ENCODE measurements at places on chromosomes 5 and 9.
A peak's percentile ranks its signal among the peaks of the same experiment; 100 is the strongest.

- peak; percentile 88 for DNase-seq
These were observed 17.6 kb upstream of the LCP2 start for GRCh38 chr5:170315154-170315553.

- no peak for DNase-seq
These were observed 5.2 kb downstream of the IL13 start for GRCh38 chr5:132662925-132663770.

- no peak for DNase-seq
These were observed 163.6 kb upstream of the GRIN3A start for GRCh38 chr9:101902051-101902450.

DNA sequence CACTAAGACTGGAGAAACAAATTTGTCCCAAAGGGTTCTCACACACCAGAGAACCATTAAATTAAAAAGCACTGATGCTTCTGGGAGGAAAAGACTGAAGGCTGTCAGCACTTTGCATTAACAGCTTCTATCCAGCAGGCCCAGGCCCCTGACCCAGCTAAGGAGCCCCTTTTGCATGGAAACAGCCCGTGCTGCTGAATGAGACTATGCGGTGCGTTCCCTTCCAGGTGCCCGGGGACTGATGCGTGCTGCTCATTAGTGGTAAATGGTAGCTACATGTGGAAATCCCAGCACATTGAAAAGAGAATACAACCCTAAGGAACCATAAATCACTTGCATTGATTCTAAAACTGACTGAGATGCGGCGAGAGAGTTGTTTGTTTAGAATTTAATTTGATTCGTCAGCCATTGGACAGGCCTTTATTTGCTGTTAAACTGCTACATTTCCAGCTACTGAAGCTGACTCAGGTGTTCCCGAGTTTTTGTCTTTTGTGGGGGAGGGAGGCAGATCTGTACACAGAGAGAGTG is 351.0 kb upstream of the SLC24A2 start:
- DNase-seq: no peak

GRCh38 chr5:169764018-169764378 is 126.9 kb downstream of the DOCK2 start:
- DNase-seq: no peak

- DNase-seq: no peak
These were observed 576.5 kb downstream of the TLE1 start for GRCh38 chr9:81112627-81113452.

DNA sequence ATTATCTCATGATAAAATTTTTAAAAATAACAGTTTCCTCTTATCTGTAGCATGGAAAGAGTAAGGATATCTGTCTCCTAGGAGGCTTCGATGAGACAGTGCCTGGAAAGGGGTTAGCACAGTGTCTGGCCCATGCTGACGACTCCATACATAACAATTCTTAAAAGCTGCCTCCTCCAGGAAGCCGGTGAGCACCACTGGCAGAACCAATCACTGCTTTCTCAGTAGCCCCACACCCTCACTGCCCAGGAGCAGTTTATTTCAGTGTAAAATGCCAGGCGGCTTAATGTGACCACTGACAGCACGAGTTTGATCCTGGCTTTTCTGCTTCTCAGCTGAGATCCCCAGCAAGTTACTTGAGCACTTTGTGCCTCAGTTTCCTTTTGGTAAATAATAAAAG is 1.2 kb upstream of the NIPAL4 start:
- DNase-seq: no peak

DNA sequence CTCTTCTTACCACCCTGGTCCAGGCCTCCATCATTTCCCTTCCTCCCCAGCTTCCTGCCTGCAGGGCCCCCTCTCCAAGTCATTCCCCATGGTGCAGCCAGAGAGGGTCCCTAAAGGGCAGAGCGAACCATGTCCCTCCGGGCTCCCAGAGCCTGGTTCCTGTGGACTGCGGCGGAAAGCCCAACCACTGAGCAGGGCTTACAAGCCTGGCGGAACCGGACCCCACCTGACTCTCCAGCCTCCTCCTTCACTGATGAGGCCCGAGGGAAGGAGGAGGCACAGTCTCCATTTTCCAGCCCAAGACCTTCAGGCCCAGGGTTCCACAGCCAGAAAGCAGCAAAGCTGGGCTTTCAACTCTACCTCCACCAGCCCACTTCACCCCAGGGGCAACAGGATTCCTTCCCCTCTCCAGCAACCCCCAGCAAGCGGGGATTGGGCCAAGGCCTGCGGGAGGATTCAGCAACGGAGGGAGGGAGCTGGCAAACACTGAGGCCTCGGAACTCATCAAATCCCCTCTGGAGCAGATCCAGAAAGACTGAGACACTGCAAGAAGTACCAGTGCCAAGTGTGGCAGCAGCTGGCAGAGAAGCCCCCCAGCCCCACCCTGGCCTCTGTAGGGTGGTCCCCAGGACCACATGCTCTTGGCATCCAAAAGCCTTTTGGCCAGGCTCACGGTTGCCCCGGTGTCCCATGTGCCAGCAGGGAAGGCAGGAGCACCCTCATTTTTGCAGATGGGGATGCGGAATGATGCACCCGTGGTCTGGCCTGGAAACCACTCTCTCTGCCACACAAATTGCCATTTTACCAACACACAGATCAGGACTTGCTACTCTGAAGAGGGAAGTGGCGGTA is 3.1 kb downstream of the FAM163B start:
- no peak for DNase-seq

DNA sequence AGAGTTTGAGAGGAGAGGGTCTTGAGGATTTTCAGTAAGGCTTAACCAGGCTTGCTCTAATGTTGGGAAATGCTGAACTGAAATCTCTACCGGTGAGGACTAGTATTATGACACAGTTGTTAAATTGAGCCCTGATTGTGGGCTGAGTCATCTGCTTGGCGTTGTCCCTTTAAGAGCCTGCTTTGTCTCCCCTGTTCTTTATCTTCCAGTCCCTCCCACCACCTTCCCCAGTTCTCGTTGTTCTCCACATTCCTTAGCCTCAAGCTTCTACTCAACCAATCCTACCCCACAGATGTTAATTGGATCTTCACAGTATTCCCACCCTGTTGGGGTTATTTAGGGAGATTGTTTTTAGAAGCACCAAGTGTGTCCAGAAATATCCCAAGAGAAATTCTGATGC is 57.6 kb downstream of the ANKRD55 start:
- peak; percentile 52 for DNase-seq

DNA sequence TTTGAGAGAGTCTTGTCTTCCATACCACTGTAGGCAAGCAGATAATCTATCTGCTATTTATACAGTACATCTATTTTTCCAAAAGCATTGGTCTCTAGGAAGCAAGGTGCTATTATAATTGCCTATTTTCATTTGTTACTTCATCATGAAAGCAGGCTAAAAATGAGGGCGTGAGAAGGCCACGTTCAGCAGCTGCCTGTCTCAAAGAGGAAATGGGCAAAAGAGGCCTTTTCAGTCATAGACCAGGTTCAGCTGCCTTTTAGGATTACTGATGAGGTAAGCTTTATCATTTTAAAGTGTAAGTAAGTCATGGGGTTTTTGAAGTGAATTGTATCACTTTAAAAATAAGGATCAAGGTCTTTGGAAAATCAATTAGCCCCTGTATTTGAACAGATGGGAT is 1091.1 kb upstream of the DMAC1 start:
- DNase-seq: no peak

GRCh38 chr9:20683351-20684034 is 566 bp upstream of the FOCAD start:
- peak; percentile 75 for DNase-seq

DNA sequence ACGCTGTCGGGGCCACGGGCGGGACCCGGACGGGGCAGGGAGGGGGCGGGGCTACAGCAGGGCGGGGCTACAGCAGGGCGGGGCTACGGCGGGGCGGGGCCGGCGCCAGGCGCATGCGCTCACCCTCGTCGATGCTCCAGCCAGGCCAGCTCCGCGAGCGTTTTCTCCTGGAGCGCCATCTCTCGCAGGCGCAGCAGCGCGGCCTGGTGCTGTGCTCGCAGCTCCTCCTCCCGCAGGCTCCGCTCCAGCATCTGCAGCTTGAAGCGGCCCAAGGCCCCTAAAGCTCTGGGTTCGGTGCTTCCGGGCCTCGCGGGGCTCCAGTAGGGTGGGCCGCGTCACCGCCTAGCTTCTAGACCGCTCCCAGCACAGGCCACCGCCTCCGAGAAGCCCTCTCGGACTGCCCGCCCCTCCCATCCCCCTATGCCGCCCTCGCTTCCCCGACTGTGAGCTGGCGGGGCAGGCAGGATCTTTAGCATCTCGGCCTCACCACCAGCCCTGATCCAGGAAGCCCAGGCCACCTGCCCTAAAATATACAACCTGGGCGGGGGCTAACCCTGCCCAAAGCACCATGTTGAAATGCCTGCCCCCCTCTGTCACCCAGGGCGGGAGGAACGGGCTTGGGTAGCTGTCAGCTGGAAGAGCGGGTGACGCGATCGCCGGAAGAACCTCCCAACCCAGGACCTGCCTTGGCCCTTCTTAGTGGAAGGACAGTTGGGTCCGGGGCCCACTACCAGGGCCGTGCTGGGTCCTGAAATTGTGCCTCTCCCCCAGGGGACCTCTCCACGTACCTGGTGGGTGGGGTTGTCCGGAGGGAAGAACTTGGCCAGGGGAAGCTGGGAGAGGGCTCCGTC is 21.9 kb upstream of the QSOX2 start:
- DNase-seq: peak; percentile 81

GRCh38 chr5:11166923-11167322 is 405.9 kb upstream of the DAP start:
- DNase-seq: no peak

DNA sequence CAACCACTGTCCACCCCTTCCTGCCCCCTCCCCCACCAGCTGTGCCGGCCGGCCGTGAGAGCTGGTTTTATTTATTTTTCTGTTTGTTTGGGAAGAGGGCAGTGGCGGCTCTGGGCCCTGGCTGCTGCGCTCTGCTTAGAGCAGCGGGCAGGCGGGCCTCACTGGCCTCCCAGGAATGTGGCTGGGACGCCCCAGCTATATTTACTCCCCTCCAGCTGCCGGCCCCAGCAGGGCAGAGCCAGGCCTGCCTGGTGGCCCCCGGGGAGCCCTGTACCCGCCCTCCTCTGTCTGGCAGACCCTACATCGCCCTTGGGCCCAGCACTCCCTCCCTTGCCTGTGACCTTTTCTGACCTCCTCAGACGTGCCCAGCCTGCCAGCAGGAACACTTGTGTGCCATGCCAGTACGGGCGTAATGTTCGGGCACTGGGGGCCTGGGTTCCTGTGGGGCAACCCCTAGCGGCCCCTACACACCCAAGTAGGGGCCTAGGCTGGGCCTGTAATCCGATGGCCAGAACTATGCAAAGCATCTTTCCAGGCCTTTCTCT is 7.7 kb downstream of the CXXC5 start:
- DNase-seq: peak; percentile 63

DNA sequence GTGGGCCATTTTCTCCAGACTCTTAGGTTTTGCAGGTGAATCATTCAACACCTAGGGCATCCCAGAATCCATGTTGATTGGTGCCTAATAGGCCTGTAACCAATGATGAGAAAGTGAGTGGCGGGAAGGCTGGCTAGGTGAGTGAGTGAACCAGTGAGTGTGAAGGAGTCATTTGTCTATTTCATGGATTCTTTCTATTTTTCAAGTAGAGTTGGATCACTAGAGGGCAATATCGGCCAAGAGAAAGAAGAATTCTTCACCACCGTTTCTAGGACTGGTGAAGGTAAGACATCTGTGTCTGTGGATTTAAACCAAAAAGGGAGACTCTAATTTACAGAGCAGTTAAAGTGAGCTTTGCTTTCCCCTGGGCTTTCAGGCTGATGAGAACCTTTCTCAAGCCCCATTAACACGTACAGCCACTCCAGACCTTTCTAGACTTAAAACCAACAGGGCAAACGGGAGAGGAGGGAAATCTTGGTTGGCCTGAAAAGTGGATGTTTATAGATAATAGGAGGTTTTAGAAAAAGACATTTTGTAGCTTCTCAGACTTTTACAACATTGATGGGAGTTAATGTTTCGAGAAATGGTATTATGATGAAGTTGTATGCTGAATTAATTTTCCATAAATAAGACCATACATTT is 114.3 kb upstream of the IL12B start:
- no peak for DNase-seq

- DNase-seq: no peak
These were observed 137.3 kb downstream of the KIAA0825 start for GRCh38 chr5:94481059-94481458.

- DNase-seq: no peak
These were observed 283.4 kb upstream of the GRAMD2B start for GRCh38 chr5:126139773-126140172.

DNA sequence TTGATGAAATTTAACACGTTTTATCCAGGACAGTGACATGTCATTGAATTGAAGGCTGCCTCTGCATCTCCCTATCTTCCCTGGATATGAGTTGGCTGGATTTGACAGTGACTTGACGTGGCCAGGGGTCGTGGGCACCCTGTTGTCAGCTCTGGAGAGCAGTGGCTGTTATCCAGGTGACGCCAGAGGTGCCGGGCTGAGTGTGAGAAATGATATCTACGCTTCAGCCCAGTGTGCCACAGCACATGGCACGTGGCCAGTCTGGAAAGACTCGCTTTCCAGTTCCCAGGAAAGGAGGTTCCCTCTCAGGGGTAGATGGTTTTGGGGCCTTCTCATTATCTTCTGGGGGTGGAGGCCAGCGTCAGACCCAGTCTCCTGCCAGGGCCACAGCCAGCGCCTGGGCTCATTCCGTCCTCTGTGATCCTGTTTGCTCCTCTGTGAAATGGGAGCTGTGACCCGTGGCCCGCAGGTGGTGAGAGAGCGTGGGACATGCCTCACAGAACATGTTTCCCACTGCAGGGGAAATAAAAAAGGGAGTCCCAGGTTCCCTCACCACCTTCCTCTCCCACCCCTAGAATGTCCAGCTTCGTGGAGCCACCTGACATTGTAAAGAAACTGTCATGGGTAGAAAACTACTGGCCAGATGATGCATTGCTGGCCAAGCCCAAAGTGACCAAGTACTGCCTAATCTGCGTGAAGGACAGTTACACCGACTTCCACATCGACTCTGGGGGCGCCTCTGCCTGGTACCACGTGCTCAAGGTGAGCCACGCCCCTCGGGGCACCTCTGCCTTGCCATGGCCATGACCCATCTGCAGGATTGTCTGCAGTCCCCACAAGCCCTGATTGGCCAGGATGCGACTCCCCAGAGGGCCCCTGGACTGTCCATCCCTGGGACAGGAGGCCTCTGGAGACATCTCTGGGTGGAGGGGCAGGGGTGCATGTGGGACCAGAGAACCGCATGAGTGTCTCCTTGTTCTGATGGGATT is 76.5 kb downstream of the PHF2 start:
- DNase-seq: no peak

- no peak for DNase-seq
These were observed 63.0 kb downstream of the LMX1B start for GRCh38 chr9:126676685-126677143.

DNA sequence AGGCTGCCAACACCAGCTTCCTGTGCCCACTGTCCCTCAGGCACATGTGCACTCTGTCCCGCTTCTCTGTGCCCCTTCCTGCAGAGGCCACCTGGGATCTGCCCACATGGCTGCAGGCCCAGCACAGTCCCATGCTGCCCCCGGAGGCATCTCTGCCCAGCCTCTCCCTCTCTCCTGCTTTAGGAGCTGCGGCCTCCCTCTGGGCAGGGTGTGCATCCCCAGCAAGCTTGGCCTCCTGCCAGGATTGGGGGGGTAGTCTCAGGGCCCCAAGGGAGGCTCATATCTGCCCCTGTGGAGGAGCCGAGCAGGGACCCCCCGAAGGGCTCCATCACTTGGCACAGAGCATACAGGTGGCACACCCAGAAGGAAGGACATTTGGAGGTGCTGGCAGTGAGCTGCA is 24.8 kb downstream of the FLT4 start:
- no peak for DNase-seq
